ENCODE measurements at places on chromosomes 7 and 10.
A peak's percentile ranks its signal among the peaks of the same experiment; 100 is the strongest.

GRCh38 chr10:11501600-11501999, 109.8 kb downstream of the USP6NL start:
- H3K4me3 ChIP-seq: no peak overlapping the region
- H3K4me1 ChIP-seq: no peaks in the 10 kb centered on the region
- peaks cover 1% of the 10 kb centered on the region for H3K36me3 ChIP-seq
- H3K27ac ChIP-seq: no peak overlapping the region

- H3K27ac ChIP-seq: no peak overlapping the region
- H3K4me1 ChIP-seq: no peaks in the 10 kb centered on the region
- no peaks in the 10 kb centered on the region for H3K36me3 ChIP-seq
- peak; percentile 8 for DNase-seq
Observed at GRCh38 chr7:17239683-17240521, 58.5 kb upstream of the AHR start.

DNA sequence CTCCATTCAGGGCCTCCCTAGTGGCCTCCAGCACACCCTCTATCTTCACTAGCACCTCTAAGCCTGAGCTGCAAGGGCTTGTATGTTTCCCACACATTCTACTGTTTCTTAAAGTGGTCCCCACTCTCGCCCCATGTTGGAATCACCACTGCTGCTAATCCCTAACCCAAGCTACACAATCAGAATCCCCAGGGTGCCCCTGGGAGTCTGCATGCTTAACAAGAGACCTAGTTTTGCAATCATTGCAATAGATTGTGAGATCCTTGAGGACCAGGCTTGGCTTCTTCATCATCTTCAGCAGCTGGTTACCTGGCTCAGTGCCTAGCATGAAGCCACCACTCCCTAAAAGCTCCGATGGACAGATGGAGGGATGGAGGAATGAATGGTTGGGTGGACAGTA, 113.9 kb downstream of the MYOF start:
- H3K36me3 ChIP-seq: peaks cover 23% of the 10 kb centered on the region
- H3K4me3 ChIP-seq: no peak overlapping the region
- no peaks in the 10 kb centered on the region for H3K4me1 ChIP-seq
- DNase-seq: no peak

- no peak overlapping the region for H3K4me3 ChIP-seq
- no peak overlapping the region for H3K27ac ChIP-seq
- DNase-seq: no peak
- H3K4me1 ChIP-seq: peaks cover 3% of the 10 kb centered on the region
Observed at GRCh38 chr7:135798095-135798494, 49.5 kb upstream of the FAM180A start.

- H3K27ac ChIP-seq: peak overlapping the region; percentile 83
- H3K36me3 ChIP-seq: no peaks in the 10 kb centered on the region
Observed at GRCh38 chr7:12211711-12212485, 804 bp downstream of the TMEM106B start.

- peak overlapping the region; percentile 69 for H3K27ac ChIP-seq
- H3K4me1 ChIP-seq: peaks cover 37% of the 10 kb centered on the region
- H3K4me3 ChIP-seq: no peak overlapping the region
- no peak for DNase-seq
- no peaks in the 10 kb centered on the region for H3K27me3 ChIP-seq
Observed at GRCh38 chr10:77877441-77878344, 48.9 kb downstream of the DLG5 start.

- H3K27me3 ChIP-seq: no peaks in the 10 kb centered on the region
- no peak for DNase-seq
- peak overlapping the region; percentile 23 for H3K4me3 ChIP-seq
- no peak overlapping the region for H3K27ac ChIP-seq
- no peaks in the 10 kb centered on the region for H3K36me3 ChIP-seq
Observed at GRCh38 chr10:130577039-130577438, 440.8 kb downstream of the GLRX3 start.

DNA sequence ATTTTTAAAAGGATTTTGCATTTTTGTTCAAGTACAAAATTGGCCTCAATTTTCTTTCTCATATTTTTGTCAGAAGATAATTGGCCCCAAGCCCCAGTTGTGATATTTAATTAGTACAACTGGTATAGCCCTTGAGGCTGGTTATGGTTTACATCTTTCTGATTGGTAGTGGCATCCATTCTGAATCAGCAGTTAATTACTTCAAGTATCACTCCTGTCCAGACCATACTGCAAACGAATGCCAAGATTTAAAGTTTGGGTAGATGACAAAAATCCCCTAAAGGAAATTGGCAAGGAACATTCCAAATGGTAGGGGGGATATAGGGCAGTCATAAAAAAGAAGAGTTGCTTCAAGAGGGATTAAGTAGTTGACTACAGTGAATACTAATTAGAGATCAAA, 23.1 kb downstream of the MYPN start:
- no peaks in the 10 kb centered on the region for H3K4me1 ChIP-seq
- no peak for DNase-seq
- H3K36me3 ChIP-seq: no peaks in the 10 kb centered on the region
- no peak overlapping the region for H3K27ac ChIP-seq

DNA sequence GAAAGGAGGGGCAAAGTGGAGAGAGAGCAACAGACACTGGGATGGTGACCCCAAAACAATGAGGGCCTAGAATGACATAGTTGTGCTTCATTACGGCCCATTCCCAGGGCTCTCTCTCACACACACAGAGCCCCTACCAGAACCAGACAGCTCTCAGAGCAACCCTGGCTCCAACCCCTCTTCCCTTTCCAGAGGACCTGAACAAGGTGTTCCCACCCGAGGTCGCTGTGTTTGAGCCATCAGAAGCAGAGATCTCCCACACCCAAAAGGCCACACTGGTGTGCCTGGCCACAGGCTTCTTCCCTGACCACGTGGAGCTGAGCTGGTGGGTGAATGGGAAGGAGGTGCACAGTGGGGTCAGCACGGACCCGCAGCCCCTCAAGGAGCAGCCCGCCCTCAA, 20.7 kb downstream of the PRSS2 start:
- H3K4me1 ChIP-seq: no peaks in the 10 kb centered on the region
- no peak for DNase-seq
- no peaks in the 10 kb centered on the region for H3K36me3 ChIP-seq
- H3K27ac ChIP-seq: no peak overlapping the region

GRCh38 chr10:95648138-95648537, 8.4 kb downstream of the ALDH18A1 start:
- H3K4me3 ChIP-seq: no peak overlapping the region
- no peak overlapping the region for H3K27ac ChIP-seq
- peaks cover 2% of the 10 kb centered on the region for H3K4me1 ChIP-seq

GRCh38 chr7:149330914-149331567, 69.0 kb downstream of the ZNF783 start:
- no peak overlapping the region for H3K27ac ChIP-seq
- DNase-seq: no peak
- H3K4me1 ChIP-seq: no peaks in the 10 kb centered on the region
- no peak overlapping the region for H3K4me3 ChIP-seq
- H3K27me3 ChIP-seq: no peaks in the 10 kb centered on the region

- H3K36me3 ChIP-seq: no peaks in the 10 kb centered on the region
- H3K27ac ChIP-seq: no peak overlapping the region
- no peaks in the 10 kb centered on the region for H3K27me3 ChIP-seq
Observed at GRCh38 chr7:70734411-70734810, 397.5 kb upstream of the GALNT17 start.

DNA sequence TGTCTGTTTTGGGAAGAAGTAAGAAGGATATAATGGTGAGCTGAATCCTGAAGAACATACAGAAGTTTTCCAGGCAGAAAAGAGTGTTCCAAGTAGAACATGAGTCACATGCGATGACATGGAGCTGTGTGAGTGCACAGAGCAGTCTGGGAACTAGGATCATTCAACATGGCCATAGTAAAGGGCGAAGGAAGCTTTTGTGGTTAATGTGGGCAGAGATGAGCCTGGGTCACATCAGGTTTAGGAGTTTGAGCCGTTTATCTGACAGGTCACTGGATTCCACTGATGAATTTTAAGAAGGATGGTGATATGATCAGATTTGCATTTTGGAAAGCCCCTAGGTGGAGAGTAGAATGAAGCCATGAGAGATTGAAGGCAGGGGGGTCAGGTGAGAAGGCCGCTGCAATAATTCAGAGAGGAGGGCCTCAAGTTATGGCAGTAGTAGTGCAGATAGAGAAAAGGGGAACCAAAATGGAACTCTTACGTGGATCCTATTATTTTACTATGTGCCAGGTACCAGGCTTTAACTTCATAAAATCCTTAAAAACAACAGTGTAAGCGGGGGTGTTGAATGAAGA, 171.3 kb downstream of the RNLS start:
- no peaks in the 10 kb centered on the region for H3K4me1 ChIP-seq
- no peak overlapping the region for H3K27ac ChIP-seq
- H3K27me3 ChIP-seq: no peaks in the 10 kb centered on the region
- no peak overlapping the region for H3K4me3 ChIP-seq

- no peak overlapping the region for H3K4me3 ChIP-seq
- H3K4me1 ChIP-seq: no peaks in the 10 kb centered on the region
- H3K27me3 ChIP-seq: no peaks in the 10 kb centered on the region
- DNase-seq: no peak
- peaks cover 24% of the 10 kb centered on the region for H3K36me3 ChIP-seq
Observed at GRCh38 chr7:158750702-158751101, 46.1 kb upstream of the NCAPG2 start.

- no peaks in the 10 kb centered on the region for H3K27me3 ChIP-seq
- H3K36me3 ChIP-seq: no peaks in the 10 kb centered on the region
- no peak overlapping the region for H3K4me3 ChIP-seq
- no peak for DNase-seq
- peaks cover 13% of the 10 kb centered on the region for H3K4me1 ChIP-seq
Observed at GRCh38 chr7:76371396-76371795, 12.6 kb upstream of the YWHAG start.

DNA sequence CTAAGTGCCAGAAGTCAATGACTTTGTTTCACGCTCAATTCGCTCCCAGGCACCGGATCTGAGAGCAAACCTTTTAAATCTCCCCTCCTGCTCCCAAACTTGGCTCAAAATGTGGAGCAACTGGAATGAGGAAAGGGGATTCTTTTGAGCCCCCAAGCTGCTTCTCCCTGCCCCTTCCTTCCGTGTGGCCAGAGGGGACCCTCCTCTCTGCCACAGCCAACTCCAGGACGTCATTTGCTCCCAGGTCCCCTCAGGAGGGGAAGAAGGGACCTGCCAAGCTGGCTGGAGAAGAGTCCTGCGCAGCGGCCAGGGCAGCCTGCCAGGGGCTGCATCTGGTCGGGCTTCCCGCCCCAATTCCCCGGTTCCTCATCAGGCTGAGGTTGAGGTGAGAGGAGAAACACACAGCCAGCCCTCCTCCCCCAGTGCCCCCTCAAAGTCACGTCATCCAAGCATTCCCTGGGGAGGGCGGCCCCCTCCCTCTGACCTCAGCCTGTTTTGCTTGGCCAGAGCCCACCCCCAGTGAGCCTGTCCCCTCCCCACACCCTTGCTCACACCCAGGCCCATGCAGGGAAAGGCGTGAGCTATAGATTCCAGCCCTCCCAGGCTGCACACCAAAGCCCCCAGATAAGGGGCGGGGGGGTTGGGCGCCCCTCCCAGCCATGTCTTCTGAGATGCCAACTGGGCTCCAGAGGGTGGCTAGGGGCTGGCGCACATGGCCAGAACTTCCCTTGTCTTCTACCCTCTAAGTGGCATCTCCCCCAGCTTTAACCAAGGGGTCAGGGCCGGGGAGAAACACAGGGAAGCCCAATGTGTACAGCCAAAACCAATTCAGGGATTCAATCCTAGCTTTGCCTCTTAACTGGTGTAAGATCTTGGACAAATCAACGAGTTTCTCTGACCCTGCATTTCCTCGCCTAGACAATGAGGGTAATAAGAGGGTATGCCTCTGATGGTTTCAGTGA, 35.0 kb downstream of the SH3PXD2A start:
- no peak overlapping the region for H3K4me3 ChIP-seq
- H3K4me1 ChIP-seq: no peaks in the 10 kb centered on the region

DNA sequence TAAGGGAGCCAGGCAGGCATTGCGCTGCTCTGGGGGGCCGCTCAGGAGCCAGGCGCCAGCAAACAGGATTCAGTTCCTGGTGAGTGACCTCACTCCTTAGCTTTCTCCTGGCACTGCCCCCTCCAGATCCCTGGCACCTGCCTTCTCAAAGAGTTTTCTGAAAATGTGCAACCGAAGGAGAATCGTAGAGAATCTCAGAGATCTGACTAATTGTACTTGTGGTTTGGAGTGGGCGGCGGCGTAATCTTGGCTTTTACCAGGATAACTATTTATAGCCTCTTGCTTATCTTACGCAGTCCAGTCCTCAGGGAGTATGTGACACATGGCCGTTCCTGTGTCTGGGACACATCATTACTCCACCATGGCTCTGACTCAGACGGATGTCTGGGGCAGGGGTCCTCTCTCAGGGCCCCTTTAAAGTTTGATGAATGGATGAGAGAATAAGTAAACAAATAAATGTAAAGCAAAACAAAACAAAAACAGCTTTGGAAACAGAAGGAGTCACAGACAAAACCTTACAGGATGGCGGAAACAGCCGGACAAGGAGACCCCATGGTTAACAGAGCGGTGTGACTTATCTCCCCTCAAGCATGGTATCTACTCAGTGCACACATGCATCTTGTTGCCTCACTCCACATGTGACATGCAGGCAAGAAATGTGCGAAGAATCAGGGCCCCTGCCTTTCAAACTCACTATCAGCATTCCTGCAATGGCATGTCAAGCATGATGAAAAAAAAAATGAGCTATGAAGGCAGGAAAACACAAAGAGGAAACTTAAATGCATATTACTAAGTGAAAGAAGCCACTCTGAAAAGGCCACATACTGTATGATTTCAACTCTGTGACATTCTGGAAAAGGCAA, 99.7 kb downstream of the TNS3 start:
- H3K27ac ChIP-seq: peak overlapping the region; percentile 89
- peaks cover 55% of the 10 kb centered on the region for H3K4me1 ChIP-seq
- peaks cover 41% of the 10 kb centered on the region for H3K36me3 ChIP-seq
- DNase-seq: peak; percentile 93
- no peak overlapping the region for H3K4me3 ChIP-seq
- no peaks in the 10 kb centered on the region for H3K27me3 ChIP-seq

DNA sequence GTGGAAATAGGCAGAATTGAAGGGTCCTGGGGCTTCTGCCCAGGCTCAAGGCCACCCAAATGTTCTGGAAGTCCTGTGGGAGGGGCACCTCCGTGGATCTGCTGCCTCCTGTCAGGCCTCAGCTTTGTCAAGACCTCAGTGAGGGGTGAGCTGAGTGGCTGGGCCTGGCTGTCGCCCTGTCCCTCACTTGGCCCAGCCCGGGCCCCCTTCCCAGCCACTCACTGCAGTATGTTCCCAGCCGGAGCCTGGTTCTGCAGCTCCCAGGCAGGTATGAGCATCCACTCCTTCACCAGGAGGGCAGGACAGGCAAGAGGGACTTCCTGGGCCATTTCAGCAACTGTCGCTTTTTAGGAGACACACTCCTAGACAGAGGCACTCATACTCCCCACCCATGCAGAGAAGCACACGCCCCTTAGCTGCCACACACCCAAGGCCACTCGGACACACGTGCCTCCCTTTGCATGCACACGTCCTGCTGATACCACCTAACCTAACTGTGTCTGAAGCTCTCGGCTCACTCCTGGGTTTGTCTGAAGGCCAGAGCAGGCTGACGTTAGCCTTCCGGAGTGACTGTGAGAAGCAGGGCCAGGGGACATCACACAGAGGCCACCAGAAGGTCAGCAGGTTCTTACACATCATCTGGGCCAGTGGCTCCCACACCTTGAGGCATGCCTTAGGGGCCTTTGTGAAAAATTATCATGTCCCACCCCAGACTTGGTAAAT, 72.2 kb upstream of the COL13A1 start:
- no peak overlapping the region for H3K4me3 ChIP-seq
- H3K4me1 ChIP-seq: peaks cover 5% of the 10 kb centered on the region
- no peaks in the 10 kb centered on the region for H3K36me3 ChIP-seq
- H3K27me3 ChIP-seq: no peaks in the 10 kb centered on the region
- no peak for DNase-seq

All from trophoblast cell (in vitro differentiated cells and primary cell).